ENCODE measurements at places on chromosomes 5 and 9. TPM values are rescaled to one million over a fixed set of nuclear protein-coding genes. Genes with fewer than 3 reads are reported as not detected.
A peak's percentile ranks its signal among the peaks of the same experiment; 100 is the strongest.

- no peak for DNase-seq
These were observed 65.5 kb downstream of the CCNH start for GRCh38 chr5:87347272-87347671.

GRCh38 chr9:119522381-119522780 lies 153.1 kb upstream of the BRINP1 start:
- no peak for DNase-seq

The RASGEF1C gene
- 2.5 TPM for total RNA-seq

DNA sequence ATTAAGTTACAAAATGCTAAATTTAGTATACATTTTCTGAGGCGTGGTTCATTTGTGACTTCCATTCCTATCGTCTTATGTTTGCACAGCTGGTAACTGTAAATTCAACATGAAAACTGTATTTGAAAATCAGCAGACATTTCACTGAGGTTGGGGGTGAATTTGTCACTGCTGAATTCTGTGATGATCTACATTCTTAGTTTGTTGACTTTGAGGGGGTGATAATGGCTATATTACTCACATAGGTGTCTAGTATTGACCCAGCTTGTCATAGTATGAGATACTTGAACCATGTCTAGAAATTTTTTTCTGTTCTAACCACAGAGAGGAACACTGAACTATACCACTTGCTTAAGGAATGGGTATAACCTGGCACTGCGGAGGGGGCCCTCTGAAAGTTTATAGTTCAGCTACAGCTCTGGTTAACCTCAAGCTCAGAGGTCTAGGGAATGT lies 313.3 kb downstream of the PIK3R1 start:
- DNase-seq = no peak

- no peak for DNase-seq
These were observed 154.1 kb upstream of the TUT7 start for GRCh38 chr9:86508208-86508903.

GRCh38 chr5:54215233-54215736 lies 95.1 kb downstream of the ARL15 start:
- no peak for DNase-seq

The TYRP1 gene
- total RNA-seq = 27.6 TPM

The PPP3R2 gene
- total RNA-seq = not detected

GRCh38 chr5:114402206-114402605 lies 40.3 kb downstream of the KCNN2 start:
- no peak for DNase-seq

DNA sequence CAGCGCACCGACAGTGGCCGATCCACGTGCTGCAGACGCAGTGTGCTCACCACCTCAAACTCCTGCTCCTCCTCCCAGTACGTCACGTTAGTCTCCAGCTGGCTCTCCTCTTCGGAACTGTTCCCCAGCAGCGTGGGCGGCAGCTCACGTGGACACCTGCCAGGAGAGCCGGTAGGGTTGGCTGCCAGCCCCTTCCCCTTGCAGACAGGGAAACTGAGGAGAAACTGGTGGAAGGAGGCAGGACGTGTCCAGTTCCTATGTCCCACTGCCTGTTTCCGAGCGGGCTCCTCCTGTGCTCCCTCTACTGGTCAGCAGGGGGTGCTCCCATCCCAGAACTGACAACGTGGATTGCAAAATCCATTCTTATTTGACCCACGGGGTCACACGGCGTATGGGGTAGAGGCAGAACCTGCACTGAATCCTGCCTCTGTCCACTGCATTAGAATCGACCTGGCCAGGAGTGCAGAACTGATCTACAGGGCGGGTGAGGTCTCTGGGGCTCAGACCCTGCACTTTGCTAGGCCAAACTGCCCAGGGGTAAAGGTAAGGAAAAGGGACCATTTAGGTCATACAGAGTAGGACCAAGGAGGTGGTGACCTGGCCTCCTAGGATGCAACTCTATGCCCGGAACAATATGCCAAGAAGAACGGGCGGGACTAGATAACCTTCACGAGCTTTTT lies 25.7 kb downstream of the PDGFRB start:
- DNase-seq = peak; percentile 62

The LTC4S gene
- total RNA-seq = 3.5 TPM

GRCh38 chr9:34475097-34475496 lies 16.5 kb downstream of the DNAI1 start:
- peak; percentile 1 for DNase-seq
